ENCODE measurements at places on chromosomes 1 and 21.

DNA sequence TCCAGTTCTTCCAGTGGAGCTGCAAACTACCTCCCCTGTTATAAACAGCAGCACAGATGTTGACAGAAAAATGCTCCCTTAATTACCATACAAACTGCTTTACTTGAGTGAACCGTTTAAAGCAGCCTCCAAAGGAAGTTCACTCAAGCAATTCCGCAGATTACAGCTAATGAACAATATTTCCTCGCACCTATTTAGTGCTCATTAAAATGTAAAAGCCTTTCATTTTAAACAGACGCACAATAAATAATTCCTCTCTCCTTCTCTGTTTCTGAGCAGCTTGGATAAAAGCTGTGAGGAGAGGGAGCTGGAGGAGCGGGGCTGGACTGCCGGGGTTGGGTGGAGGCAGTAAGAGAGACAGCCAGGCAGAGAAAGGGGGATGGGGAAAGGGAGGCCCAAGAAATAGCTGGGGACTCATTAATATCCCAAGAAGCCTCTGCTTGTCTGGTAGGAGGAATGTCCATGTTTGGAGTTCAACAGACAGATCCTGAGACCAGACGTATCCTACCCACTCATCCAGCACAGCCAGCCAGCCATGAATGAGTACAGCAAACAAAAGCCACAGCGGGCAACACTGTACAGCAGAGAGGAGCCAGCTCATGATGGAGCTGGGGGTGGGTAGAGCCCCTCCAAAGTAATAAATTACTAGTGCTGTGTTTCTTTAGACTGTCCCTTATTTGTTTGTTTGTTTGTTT lies 227.7 kb downstream of the GPATCH2 start:
- DNase-seq = no peak

- no peak for DNase-seq
Observed at GRCh38 chr1:213273546-213273945, 222.5 kb downstream of the RPS6KC1 start.

GRCh38 chr1:214446772-214447556 lies 104.4 kb downstream of the PTPN14 start:
- no peak for DNase-seq

GRCh38 chr21:45996311-45997204 lies 15.0 kb downstream of the COL6A1 start:
- no peak for DNase-seq

DNA sequence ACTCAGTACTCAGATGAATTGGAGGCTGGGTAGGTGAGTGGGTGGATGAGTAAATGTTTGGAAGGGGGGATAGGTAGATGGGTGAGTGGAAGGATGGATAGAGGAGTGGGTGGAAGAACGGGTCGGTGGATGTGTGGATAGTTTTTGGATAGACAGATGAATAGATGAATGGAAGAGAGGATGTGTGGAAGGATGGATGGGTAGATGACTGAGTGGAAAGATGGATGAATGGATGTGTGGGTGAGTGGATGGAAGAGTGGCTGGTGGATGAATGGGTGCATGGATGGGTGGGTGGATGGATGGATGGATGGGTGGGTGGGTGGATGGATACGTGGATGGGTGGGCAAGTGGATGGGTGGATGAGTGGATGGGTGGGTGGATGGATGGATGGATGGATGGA lies 3.7 kb downstream of the SLC45A1 start:
- no peak for DNase-seq

DNA sequence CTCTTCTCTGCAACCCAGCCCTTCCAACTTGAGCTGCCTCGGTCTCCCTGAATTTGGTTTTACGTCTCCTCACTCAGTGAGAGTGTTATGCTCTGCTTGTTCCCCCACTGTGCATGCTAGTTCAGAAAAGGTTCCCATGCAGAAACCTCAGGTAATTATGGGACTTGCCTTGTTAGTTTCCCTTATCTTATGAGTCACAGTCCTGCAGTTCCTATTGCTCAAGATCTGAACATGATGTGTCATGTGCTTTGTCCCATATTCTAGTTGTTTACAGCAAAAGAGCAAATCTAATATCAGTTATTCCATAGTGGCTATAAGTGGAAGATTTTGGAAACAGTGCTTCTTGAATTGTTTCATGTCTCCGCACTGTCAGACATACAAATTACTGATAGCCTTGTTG lies 74.4 kb downstream of the DUSP10 start:
- no peak for DNase-seq

- no peak for DNase-seq
Observed at GRCh38 chr1:106677721-106678120, 378.8 kb upstream of the PRMT6 start.

- DNase-seq = no peak
Observed at GRCh38 chr1:208641579-208642280, 397.5 kb upstream of the PLXNA2 start.

DNA sequence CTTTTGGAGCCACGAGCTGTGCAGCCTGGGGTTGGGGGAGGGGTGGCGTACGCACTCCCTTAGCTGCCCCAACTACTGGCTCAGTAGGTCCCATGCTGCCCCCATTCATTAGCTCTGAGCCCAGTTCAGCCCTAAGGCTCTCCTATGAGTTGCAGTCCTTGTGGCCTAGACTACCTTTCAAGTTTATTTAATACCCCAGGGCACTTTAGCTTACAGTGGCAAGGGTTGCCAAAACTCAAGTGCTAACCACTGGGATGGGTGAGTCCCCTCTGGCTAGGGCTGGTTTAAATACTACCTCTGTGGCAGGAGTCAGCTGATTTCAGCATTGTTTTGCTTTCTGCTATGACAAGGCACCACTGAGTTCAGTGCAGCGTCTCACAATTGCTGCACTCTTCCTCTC lies 118.2 kb downstream of the ODF2L start:
- DNase-seq = no peak

DNA sequence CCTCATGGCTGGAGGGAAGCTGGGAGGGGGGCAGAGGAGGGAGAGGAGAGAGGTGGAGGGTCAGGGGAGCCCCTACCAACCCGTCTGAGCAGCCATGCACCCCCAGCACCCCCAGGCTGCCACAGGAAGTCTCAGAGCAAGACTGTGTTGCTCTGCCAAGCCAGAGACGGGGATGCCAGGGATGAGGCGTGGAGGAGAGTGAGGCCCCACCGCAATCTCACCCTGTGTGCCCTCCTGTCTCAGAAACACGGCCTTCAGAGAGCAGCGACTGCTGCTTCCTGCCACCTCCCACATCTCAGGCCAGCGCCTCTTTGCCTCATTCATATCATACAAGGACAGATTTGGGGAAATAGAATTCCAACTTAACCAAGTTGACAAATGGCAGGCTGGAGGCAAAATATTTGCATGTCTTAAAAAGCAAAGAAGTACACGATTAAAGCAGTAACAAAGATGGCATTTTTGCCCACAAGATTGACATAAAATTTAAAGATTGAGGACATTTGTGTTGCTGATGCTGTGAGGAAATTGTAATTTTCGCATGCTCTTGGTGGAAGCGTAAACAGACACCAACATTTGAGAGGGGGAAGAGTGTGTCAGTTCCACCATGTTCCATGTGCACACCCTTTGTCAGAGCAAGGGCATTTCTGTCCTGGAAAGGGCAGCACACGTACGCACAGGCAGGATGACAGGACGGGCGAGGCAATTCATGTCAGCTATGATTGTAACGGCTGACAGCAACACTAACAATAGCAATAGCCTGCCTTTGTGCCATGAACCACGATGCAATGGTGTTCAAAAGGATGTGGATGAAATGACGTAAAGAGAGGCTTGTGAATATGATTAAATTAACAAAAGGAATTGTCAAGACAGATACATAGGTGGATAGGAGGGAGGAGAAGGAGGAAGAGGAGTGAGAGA lies 59.0 kb upstream of the BACE2 start:
- DNase-seq = no peak

DNA sequence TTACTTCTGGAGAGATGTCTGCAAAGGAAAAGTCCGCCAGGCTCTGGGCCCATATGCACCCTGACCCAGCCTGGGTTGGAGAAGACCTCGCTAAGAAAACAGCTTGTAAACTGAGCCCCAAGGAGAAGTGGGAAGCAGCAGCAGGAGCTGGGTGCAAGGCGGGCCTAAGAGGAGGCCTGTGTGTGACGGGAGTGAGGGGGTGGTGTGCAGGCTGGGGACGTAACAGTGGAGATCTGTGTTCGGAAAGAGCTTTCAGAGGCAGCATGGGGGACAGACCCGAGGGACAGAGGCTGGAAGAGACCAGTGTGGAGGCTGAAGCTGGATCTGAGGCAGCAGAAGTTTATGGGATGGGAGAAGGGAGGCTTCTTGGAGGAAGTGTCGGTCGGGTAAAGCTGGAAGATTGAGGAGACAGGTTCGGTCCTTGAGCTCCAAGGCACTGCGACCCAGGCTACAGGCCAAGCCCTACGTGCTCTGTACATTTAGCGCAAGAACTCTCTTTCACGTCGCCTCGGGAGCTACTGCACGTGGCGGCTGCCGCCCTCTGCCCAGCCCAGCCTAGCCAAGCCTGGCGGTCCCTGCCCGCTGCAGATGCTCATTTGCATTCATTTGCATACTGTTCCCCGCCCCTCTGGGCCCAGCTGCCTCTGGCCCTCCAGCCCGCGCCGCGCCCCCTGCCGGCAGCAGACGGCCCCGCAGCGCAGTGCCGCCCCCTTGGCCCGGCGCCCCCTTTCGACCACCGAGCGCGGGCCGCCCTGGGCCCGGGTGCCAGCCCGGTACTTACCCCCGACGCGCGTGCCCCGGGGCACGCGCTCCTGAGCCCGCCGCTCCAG lies 6.3 kb downstream of the HPCA start:
- peak; percentile 36 for DNase-seq

GRCh38 chr1:8390707-8391106 lies 72.8 kb downstream of the SLC45A1 start:
- DNase-seq = no peak

DNA sequence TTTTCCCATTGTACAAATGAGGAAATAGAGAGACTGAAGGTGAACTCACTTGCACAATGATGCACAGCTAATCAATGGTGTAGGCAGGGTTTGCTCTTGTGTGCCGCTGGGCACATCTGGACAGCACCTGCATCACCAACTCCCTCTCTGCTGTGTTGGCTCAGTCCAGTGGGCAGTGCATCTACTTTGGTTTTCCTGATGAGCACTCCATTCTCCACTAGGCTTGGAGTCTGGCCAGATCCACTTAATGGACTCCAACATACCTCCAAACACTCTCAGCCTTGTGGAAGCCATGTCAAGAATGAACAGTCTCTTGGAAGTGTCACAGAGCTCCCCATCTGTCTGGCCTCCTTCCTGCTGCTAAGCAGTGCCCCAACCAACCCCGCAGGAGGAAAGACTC lies 152.2 kb downstream of the HIVEP3 start:
- DNase-seq = no peak

GRCh38 chr1:217333939-217334338 lies 297.0 kb downstream of the GPATCH2 start:
- no peak for DNase-seq

- no peak for DNase-seq
Observed at GRCh38 chr1:37096523-37096922, 62.2 kb upstream of the GRIK3 start.

GRCh38 chr1:65002508-65003315 lies 36.4 kb upstream of the JAK1 start:
- DNase-seq = peak; percentile 49

DNA sequence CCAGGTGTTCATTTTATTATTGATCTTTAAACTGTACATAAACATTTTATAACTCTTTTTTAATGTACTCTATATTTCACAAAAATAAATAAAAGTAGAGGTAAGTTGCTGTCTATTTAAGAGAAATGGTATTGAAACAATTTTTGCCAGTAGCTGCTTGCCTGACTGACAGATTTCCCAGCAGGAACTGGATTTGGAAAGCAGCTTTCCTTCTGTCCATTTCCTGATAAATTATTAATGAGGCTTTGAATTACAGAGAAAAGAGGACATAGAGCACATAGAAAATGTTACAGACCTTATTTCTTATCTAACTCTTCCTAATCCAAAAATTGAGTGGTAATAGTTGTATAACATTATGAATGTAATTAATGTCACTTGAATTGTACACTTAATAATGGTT lies 79.7 kb upstream of the BCL10 start:
- no peak for DNase-seq

DNA sequence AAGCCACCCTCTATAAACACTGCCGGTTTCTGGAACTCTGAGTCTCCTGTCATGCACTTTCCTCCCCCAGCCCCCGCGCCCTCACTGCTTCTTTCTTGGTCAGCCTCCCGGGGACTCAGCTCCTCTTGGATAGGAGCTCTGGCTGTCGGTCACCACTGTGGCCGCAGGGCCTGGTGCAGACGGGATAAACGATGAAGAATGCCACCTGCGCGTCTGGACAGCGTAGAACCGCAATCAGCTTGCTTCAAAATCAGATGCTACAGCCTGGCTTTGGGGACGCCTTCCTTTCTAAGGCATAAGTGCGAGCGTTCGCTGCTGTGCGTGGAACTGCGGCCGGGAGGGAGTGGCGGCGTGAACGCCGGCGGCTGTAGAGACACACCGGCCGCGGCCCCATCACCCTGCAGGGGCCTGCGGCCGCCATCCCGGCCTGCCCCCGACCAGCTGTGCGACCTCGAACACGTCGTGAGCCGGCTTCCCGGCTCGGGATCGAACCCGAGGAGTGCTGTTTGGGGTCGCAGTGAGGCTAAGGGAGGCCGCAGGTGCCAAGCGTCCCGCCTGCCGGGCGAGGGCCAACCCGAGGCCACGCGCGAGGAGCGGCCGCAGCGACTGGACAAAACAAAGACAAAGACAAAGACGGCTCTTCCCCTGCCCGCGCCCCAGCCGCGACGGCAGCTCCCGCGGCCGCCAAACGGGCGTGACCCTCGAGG lies 688 bp downstream of the PTTG1IP start:
- DNase-seq = no peak

- DNase-seq = no peak
Observed at GRCh38 chr21:44785620-44786335, 15.8 kb downstream of the UBE2G2 start.

- no peak for DNase-seq
Observed at GRCh38 chr1:17081439-17081838, 27.6 kb upstream of the SDHB start.

GRCh38 chr1:211650904-211651303 lies 24.5 kb downstream of the NEK2 start:
- no peak for DNase-seq

DNA sequence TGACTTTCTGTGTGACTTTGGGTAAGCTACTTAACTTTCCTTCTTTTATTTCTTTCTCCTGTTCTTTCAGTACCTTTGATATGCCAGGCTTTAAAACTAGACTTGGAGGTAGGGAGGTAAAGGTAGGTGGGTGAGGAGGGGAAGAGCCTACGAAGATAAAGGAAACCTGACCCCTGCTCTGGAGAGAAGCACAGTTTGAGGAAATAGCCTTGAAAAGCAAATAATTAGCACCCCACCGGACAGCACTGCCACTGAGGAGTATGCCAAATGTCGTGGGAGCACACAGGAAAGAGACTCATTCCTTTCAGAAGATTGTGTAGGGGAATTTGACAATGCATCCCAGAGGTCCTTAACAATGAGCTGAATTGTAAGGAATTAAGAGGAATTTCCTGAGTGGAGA lies 65.2 kb upstream of the SPAG17 start:
- DNase-seq = no peak

- no peak for DNase-seq
Observed at GRCh38 chr1:203567596-203567995, 59.0 kb upstream of the ATP2B4 start.

- DNase-seq = no peak
Observed at GRCh38 chr1:61053712-61054600, 28.4 kb upstream of the NFIA start.

- DNase-seq = no peak
Observed at GRCh38 chr1:70864302-70864701, 183.3 kb downstream of the PTGER3 start.

All from stimulated activated CD4-positive, alpha-beta T cell treated with anti-CD3 and anti-CD28 coated beads, TNF-alpha, amount 100 ng/mL, for 48 hours (primary cell).